ENCODE measurements at places on chromosomes 4 and X.

DNA sequence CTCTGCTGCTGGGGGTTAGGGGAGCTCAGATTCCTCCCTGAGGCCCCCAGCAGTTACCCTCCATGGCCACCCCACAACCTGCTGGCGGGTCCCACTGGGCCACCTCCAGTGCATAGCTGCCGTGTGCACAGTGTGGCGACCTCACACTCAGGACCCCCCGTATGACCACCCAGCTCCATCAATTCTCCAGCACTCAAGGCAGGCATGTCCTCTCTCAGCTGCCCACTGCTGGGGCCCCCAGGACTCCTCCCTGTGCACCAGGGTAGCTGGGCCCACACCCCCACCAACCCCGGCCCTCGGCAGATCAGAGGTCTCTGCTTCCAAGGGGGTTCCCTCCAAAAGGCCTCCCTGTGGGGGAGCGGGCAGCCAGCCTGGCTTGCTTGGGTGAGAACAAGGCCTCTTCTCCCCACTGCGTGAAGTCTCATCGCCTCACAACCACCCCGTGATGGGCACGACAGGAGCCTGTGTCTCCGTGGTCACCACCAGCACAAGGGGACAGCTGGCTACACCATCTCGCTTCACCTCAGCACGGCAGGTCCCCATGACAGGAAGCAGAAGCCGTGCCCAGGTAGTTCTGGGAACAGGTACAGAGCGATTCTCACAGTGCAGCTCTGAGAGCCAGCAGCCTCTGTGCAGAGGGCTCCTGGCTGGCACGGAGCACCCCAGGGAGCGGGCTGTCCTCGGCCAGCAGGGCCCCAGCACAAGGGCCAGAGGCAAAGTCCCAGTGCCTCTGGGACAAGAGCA, 4.6 kb upstream of the HAUS3 start:
- DNase-seq: no peak

GRCh38 chrX:53018627-53019026, 30.0 kb upstream of the GPR173 start:
- no peak for DNase-seq

- no peak for DNase-seq
Observed at GRCh38 chrX:112359906-112360305, 277.3 kb upstream of the TRPC5 start.

GRCh38 chr4:86919561-86920223, 15.1 kb upstream of the AFF1 start:
- DNase-seq: no peak

GRCh38 chr4:81255524-81255923, 40.5 kb upstream of the PRKG2 start:
- no peak for DNase-seq

Data from mucosa of descending colon (tissue), 3 donors.